ENCODE measurements at places on chromosomes 6 and 20.

- no peak for DNase-seq
Observed at GRCh38 chr6:52125572-52125971, 38.2 kb upstream of the PKHD1 start.

DNA sequence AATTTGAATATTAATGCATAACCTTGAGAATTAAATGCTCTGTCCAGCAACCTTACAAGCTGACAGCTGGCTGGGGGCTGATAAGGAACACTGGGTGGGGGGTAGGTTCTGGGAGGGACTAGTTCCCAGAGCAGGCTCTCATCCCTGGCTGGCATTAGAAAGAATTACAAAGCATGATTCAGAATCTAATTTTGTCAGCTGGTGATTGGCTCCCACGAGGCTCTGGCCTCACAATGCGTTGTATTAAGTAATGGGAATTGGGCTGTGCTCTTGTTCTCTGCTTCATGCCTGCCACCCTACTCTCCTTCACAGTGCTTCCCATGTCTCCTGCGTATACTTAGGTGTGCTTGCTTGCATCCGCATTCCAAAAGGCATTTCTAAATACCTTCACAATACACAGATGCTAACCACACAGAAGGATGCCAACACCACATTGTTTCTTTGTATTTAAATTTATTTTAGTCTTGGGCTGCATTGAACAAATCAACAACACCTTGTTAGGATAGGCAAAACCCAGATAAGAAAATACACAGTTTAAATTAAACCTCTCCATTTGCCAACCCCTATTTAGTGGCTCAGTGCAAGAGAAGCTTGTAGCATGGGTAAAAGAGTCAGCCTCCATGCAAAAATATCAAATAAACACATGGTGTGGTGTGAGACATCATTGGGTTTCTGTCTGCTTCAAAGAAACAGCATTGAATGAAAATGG lies 434.5 kb upstream of the JAG1 start:
- DNase-seq: no peak

- no peak for DNase-seq
Observed at GRCh38 chr20:38453941-38454340, 18.7 kb upstream of the RALGAPB start.

DNA sequence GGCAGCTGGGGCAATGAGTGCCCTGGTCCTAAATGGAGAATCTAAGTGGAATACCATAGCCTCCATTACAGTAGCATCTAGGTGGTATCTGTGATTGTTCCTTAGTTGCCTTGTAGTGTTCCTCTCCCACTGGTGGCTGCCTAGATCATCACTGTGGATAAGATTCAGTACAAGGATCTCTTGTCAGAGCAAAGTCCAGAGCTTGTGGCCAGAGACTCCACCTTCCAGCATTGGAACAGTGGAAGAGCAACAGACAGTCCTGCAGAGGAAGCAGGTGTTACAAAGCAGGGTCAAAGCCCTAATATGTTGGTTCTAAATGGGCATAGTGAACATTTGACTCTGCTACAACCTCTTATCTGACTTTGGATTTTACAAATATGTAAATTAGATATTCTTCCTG lies 194.1 kb upstream of the GRIK2 start:
- no peak for DNase-seq

Data from AML-193 (cell line).